ENCODE measurements at places on chromosomes 13 and 19.

GRCh38 chr19:57436417-57436816, 1.3 kb downstream of the ZNF749 start:
- no peak for DNase-seq

GRCh38 chr19:8988204-8988603, 22.0 kb downstream of the MUC16 start:
- DNase-seq, result no peak

GRCh38 chr19:36009633-36010379, 1.2 kb upstream of the SYNE4 start:
- DNase-seq, result no peak

- no peak for DNase-seq
Measured at GRCh38 chr19:41535029-41535622, 40.8 kb upstream of the CEACAM21 start.

DNA sequence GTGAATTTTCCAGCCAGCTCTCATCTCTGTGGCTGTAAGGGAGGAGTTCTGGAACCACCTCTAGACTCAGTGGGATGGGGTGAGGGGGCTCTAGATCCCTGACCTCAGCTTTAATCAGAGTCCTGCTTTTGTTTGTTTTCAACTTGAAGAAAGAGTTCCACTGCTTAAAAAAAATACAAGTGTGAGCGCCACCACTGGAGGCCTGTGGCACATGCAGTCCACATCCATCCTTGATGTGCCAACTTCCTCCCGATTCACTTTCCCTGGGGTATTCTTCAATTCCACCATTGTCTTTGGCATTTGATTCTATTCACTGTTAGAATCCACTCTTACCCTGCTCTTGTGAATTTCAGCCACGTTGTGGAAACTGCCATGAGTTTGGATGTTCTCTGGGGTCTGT, 62.4 kb upstream of the GJB6 start:
- no peak for DNase-seq
